ENCODE measurements at places on chromosomes 3 and 15. TPM values are rescaled to one million over a fixed set of nuclear protein-coding genes. Genes with fewer than 3 reads are reported as not detected.

GRCh38 chr15:29452881-29453731, 183.5 kb upstream of the NSMCE3 start:
- no peak for DNase-seq

GRCh38 chr15:36661042-36661441, 81.6 kb downstream of the CDIN1 start:
- no peak for DNase-seq

RHCG gene
- total RNA-seq: not detected

DNA sequence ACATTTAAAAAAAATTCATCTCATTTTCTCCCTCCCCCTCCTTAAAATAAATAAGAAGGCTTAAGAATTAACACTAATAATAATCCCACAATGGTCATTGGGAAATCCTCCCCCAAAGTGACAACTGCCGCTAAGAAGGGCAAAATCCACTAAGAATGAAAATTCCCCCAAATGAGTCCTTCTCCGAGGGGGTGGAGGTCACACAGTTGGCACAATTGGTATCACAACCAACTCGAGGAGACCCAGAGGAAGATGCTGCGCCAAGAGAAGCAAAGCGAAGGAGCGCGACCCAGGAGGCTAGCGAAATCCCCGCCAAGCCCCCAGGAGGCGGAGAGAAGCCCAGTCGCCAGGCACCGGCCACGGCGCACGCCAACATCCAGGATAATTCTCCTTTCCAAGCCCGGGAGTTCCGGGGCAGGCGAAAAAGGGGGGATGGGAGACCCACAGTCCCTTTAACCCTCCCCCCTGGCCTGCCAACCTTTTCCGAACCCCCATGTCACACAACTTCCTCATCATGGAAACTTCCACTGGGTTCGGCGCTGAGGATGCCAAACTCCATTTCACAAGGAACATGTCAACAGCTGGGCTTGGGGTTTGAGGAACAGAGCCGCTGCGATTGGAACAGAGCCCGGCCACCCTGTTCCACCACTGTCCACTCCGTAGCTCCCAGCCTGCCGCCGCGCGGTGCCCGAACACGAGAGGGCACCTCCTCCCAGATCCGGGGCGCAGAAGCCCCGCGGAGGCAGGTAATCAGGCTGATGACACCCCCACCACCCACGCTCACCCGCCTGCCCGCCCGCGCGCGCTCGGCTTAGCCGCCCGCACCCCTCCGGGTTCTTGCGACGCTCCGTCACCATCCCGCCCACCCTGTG, 668 bp downstream of the THRB start:
- DNase-seq: peak; percentile 71

DNA sequence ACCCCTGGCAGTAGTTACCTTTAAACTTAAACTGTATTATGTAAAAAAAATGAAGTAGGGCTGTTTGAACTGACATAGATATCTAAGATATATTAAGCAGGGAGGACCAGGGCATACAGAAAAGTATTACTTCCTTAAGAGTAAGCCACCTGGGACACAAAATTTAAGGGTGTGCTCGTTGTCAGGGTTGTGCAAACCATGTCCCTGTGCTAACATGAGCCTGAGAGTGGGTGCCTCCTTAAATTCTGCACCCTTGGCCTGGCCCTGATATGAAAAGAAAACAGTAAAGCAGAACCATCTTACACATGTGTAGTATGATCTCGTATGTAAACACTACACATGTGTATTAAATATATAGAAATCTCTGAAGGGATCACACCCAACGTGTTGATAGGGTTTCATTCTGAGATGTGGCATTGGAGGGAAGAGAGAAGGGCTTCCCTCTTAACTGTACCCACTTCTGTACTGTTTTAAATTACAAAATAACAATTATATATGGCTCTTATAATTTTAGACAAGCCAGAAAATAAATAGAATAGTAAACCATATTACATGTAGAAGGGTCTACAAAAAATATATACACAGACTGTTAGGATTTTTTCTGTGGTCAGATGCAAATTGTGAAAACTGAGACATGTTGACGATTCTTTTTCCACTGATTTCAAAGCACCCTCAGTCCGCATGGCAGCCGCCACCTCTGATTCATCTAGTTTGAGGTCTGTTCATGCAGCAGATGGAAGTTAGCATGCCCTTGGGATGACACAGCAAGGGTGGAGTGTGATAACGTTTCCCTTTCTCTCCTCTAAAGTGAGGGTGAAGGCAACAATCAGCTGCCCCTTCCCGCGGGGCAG, 400.8 kb upstream of the PROK2 start:
- peak; percentile 94 for DNase-seq

SFMBT1 gene
- 3.0 TPM for total RNA-seq

GRCh38 chr3:115671761-115672455, 48.6 kb downstream of the GAP43 start:
- DNase-seq: no peak
